Tibial nerve (tissue), 4 donors: ENCODE measurements at places on chromosomes 4 and X.
A peak's percentile ranks its signal among the peaks of the same experiment; 100 is the strongest.

DNA sequence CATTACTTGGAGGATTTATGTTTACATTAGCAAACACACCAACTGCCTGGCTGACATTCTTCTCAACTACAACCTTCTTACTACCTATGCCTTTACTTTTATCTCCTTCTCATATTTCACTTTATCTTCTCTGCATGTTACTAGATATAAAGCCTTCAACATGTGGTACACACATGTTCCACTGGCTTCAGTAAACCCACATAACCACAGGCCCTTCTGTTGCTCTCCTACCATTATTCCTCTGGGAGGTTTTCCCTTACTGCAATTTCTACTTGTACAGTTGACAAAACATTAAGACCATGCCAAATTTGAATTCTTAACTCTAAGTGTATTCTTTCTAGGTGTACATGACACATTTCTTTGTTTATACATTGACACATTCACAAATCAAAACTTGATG is 133.1 kb downstream of the ARAP2 start:
- no peak for DNase-seq
- no peak overlapping the region for H3K27ac ChIP-seq
- no peaks in the 10 kb centered on the region for H3K36me3 ChIP-seq
- H3K4me3 ChIP-seq: no peak overlapping the region

DNA sequence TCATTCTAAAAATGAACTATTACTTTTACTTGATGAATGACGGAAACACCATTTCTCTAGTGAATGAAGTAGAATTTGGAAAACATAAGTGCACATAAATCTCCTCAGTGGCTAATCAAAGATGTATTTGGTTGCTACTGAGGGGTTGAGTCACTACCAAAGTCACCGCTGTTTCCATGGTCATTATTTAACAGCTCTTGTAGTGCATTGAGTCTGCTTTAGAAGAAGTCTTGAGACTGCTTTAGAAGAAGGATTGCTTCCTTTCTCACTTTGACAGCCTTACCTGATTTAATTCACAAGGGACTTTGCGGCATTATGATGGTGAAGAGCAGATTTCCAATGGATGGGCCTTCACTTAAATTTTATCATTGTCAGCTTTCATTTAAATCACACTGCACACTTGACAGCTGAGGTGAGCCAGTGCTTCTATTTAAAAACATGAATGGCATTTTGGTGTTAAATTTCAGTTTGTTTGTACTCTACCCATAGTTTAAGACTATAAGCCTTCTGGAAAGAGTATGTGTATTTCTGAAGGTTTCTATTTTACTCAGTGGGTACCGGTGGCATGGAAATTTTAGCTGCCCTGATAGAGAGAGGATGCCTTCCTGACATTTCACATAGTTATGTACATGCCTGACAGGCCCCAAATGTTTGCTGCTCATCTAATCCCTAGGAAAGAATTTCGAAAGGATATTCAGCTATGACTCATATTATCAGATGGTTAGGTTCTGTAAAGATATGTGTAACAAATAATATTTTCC is 9.5 kb downstream of the ASB5 start:
- H3K4me1 ChIP-seq: no peaks in the 10 kb centered on the region
- no peak overlapping the region for H3K27ac ChIP-seq
- DNase-seq: no peak
- no peaks in the 10 kb centered on the region for H3K36me3 ChIP-seq

DNA sequence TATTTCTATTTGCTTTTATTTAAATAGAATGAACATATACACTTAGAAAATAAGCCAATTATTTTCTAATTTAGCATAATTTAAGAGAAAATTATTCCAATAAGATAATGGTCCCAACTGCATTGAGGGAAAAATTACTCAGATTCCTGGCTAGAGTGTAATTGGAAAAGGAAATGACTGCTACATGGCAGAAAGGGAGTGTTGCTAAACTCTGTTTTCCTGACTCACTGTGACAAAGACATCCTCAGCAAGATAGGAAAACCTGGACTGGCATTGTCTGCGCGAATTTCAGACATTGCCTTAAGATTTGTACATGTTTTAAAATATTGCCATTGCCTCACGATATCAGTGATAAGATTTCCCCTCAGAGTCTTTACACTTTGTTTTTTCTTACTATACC is 8.2 kb downstream of the TNIP3 start:
- no peak for DNase-seq
- H3K27ac ChIP-seq: no peak overlapping the region
- no peak overlapping the region for H3K4me3 ChIP-seq
- H3K27me3 ChIP-seq: no peaks in the 10 kb centered on the region
- H3K36me3 ChIP-seq: no peaks in the 10 kb centered on the region

GRCh38 chrX:11533199-11533651 is 132.5 kb downstream of the ARHGAP6 start:
- H3K4me1 ChIP-seq: no peaks in the 10 kb centered on the region
- H3K27me3 ChIP-seq: peaks cover under 1% of the 10 kb centered on the region
- no peaks in the 10 kb centered on the region for H3K36me3 ChIP-seq
- no peak for DNase-seq
- no peak overlapping the region for H3K4me3 ChIP-seq

- no peak overlapping the region for H3K27ac ChIP-seq
- H3K27me3 ChIP-seq: no peaks in the 10 kb centered on the region
- DNase-seq: no peak
- H3K4me3 ChIP-seq: no peak overlapping the region
- peaks cover 13% of the 10 kb centered on the region for H3K4me1 ChIP-seq
Observed at GRCh38 chr4:184666670-184667069, 17.1 kb downstream of the PRIMPOL start.

- no peaks in the 10 kb centered on the region for H3K36me3 ChIP-seq
- peaks cover 23% of the 10 kb centered on the region for H3K27me3 ChIP-seq
- DNase-seq: no peak
- H3K27ac ChIP-seq: no peak overlapping the region
- no peaks in the 10 kb centered on the region for H3K4me1 ChIP-seq
- no peak overlapping the region for H3K4me3 ChIP-seq
Observed at GRCh38 chrX:68650491-68650890, 3.0 kb downstream of the STARD8 start.

GRCh38 chr4:15153662-15154061 is 151.4 kb downstream of the CPEB2 start:
- DNase-seq: no peak
- H3K4me1 ChIP-seq: peaks cover 18% of the 10 kb centered on the region
- no peak overlapping the region for H3K27ac ChIP-seq
- no peaks in the 10 kb centered on the region for H3K36me3 ChIP-seq
- no peak overlapping the region for H3K4me3 ChIP-seq

DNA sequence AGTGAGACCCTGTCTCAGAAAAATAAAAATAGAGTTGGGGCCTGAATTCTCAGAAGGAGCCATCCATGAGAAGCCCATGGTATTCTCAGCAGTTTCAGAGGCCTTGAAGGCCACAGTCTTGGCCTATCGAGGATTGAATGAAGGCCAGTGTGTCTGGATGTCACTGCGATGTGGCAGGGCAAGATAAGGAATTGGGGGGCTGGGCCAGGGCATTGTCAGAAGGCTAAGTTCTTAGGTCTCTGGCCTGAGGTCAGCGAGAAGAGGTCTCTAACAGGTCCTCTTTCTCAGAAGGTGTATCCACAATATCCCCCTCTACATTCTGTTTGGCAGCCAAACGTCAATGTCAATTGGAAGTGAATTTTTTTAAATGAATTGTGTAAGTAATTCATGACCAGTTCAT is 5.7 kb downstream of the ZNF275 start:
- no peak for DNase-seq
- H3K27ac ChIP-seq: no peak overlapping the region
- H3K36me3 ChIP-seq: peaks cover 21% of the 10 kb centered on the region

DNA sequence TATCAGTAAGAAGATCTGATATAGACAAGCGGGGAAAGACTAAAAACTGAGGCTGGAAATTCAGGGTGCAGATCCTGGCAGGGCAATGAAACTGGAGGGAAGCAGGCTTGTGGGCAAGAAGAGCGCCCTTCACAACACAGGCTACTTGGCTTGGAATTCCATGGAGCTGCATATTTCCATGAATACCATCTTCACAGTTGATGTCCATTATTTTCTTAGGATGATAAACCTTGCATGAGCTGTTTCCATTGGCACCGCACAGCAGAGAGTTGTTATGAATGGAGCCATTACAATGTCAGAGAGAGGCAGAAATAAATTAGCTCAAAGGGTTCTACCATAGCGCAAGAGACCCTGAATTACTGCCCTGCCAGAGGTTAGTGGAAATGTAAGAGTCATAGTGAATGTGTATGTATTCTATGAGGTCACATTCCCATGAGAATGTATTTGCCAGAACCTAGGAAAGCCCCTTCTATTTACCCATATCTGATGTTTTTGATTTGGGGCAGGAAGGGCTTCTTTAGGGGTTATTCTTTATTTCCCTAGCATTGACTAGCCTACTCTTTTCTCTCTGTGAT is 215.6 kb downstream of the PALLD start:
- H3K4me1 ChIP-seq: no peaks in the 10 kb centered on the region
- H3K27ac ChIP-seq: no peak overlapping the region
- no peaks in the 10 kb centered on the region for H3K36me3 ChIP-seq
- no peaks in the 10 kb centered on the region for H3K27me3 ChIP-seq

- DNase-seq: no peak
- no peaks in the 10 kb centered on the region for H3K27me3 ChIP-seq
- no peak overlapping the region for H3K4me3 ChIP-seq
- H3K4me1 ChIP-seq: no peaks in the 10 kb centered on the region
- H3K27ac ChIP-seq: no peak overlapping the region
- H3K36me3 ChIP-seq: no peaks in the 10 kb centered on the region
Observed at GRCh38 chr4:76036855-76037254, 985 bp upstream of the CXCL11 start.

GRCh38 chr4:112341033-112341432 is 43.9 kb downstream of the ALPK1 start:
- no peaks in the 10 kb centered on the region for H3K4me1 ChIP-seq
- DNase-seq: no peak
- no peak overlapping the region for H3K4me3 ChIP-seq
- H3K27me3 ChIP-seq: no peaks in the 10 kb centered on the region
- no peak overlapping the region for H3K27ac ChIP-seq

DNA sequence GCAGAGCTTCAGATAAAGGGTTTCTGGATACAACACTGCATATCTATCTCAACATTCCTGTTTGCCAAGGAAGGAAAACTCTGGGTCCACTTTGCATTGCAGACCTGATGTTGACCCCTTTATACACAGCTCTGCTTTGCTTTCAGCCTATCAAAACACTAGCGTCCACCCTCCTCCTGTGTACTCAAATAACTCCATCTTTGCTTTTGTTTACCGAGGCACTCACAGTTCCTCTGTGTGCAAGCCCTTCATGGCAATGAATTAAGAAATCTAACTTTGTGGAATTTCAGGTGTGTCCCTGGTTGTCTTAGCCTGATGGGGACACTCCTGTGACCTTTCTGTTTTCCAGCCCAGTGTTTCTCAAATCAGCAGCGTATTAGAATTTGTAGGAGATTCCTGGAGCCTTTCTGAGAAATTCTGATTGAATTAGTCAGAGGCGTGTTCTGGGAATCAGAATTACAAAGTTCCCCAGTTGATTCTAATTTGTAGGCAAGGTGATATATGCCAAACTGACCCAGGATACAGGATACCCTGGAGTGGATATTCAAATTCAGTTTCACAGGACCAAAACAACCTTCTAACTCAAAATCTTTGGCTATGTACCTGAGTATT is 68.6 kb downstream of the DTHD1 start:
- no peak overlapping the region for H3K4me3 ChIP-seq
- DNase-seq: no peak
- no peaks in the 10 kb centered on the region for H3K4me1 ChIP-seq
- H3K27me3 ChIP-seq: no peaks in the 10 kb centered on the region
- H3K27ac ChIP-seq: no peak overlapping the region

GRCh38 chr4:110248831-110249253 is 50.4 kb upstream of the ELOVL6 start:
- H3K36me3 ChIP-seq: no peaks in the 10 kb centered on the region
- no peak overlapping the region for H3K27ac ChIP-seq
- H3K27me3 ChIP-seq: no peaks in the 10 kb centered on the region
- H3K4me3 ChIP-seq: no peak overlapping the region
- no peaks in the 10 kb centered on the region for H3K4me1 ChIP-seq

DNA sequence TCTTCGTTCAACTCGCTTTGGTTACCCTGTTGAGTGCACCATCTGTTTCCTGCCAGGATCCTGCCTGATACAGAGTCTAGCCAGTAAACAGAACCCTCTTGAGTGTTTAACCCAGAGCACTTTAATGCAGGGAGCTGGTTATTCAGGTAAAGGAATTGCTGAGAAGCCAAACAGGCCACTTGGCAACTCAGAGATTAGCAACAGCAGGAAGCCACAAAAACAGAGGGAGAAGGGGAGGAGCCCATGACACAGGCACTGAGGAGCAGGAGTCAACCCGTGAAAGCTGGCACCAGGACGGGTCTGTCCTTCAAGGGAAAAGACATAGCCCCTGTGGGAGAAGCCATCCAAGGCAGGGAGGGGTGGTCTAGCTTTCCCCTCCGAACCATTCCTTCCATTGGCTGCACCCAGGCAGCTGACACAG is 641.4 kb downstream of the ZNF674 start:
- H3K27me3 ChIP-seq: no peaks in the 10 kb centered on the region
- no peak overlapping the region for H3K27ac ChIP-seq
- H3K4me3 ChIP-seq: no peak overlapping the region
- no peaks in the 10 kb centered on the region for H3K36me3 ChIP-seq
- H3K4me1 ChIP-seq: no peaks in the 10 kb centered on the region
- DNase-seq: no peak

GRCh38 chr4:7124689-7125442 is 57.0 kb upstream of the GRPEL1 start:
- H3K27me3 ChIP-seq: no peaks in the 10 kb centered on the region
- no peaks in the 10 kb centered on the region for H3K36me3 ChIP-seq
- peaks cover 16% of the 10 kb centered on the region for H3K4me1 ChIP-seq
- H3K4me3 ChIP-seq: no peak overlapping the region

- no peaks in the 10 kb centered on the region for H3K36me3 ChIP-seq
- H3K27ac ChIP-seq: no peak overlapping the region
- H3K4me3 ChIP-seq: peak overlapping the region; percentile 61
- peaks cover 21% of the 10 kb centered on the region for H3K4me1 ChIP-seq
- H3K27me3 ChIP-seq: no peaks in the 10 kb centered on the region
Observed at GRCh38 chr4:13653766-13654161, 26.2 kb upstream of the BOD1L1 start.

- no peaks in the 10 kb centered on the region for H3K27me3 ChIP-seq
- H3K4me1 ChIP-seq: no peaks in the 10 kb centered on the region
- H3K36me3 ChIP-seq: no peaks in the 10 kb centered on the region
- H3K4me3 ChIP-seq: no peak overlapping the region
- peak; percentile 21 for DNase-seq
Observed at GRCh38 chr4:109977854-109978501, 65.3 kb downstream of the EGF start.

- no peaks in the 10 kb centered on the region for H3K4me1 ChIP-seq
- H3K27ac ChIP-seq: no peak overlapping the region
- no peaks in the 10 kb centered on the region for H3K36me3 ChIP-seq
- no peak overlapping the region for H3K4me3 ChIP-seq
- peaks cover 13% of the 10 kb centered on the region for H3K27me3 ChIP-seq
Observed at GRCh38 chr4:5979981-5980380, 38.2 kb downstream of the C4orf50 start.

DNA sequence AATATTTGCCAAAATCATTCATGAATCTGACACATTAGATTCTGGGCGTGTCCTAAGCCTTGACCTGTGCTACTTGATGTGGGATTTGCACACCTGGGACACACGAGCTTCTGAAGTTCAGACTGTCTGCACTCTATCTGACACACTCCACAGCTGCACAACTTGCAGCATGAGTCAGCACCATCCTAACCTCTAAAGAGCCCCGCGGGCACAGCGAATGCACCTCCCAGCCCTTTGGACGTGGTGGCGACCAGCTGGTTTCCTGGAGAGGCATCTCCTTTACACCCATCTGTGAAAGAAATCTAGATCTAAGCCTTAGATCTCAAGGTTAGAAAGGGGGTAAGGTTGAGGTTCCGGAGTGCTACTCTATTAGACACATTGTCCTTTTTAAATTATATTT is 69.2 kb downstream of the SORBS2 start:
- H3K4me3 ChIP-seq: no peak overlapping the region
- H3K4me1 ChIP-seq: no peaks in the 10 kb centered on the region
- no peak overlapping the region for H3K27ac ChIP-seq
- DNase-seq: no peak
- H3K36me3 ChIP-seq: no peaks in the 10 kb centered on the region
